ENCODE measurements at places on chromosomes 3 and 15.

DNA sequence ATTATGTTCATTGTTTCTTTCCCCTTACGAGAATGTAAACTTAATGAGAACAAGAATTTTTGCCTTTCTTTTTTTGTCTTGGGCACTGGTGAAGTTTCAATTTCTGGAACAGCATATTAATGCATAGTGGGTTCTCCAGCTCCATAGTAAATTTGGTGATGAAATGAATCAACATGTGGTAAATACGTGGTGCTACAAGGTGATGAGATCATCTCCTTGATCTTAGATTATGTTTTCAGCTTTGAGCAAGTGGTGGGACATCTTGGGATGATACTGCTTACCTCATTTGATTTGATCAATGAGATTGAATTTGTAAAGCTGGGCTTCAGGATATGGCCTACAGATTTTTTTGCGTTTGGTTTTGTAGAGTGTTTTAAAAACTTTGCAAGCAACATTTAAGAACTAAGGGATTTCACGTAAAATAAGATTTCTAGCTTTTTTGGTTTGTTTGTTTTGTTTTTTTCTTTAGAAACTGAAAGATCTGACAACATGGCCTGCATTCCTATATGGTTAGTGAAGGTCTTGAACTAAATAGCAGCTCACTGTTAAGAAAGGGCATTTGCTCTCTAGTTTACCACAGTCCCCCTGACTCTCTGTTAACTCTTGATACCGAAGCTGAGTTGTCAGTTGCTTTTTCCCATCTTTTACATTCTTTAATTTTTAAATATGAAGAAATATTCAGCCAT, 45.6 kb downstream of the FNDC3B start:
- no peak for DNase-seq

DNA sequence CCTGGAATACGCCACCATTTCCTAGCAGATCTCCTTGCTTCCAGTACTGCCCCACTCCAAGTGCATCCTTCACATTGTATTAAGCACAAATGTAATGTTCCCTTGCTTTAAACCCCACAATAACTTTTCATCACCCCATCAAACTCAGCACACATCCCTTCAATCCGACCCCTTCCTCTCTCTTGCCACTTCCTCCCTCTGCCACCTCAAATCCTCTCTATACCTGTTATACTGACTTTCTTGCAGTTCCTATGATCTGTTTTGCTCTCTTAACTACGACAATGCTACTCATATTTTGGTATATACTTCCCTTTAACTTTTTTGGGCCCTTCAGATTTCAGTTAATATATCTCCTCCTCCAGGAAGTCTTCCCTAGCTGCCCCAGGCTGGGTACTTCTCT, 14.1 kb downstream of the PARL start:
- no peak for DNase-seq

DNA sequence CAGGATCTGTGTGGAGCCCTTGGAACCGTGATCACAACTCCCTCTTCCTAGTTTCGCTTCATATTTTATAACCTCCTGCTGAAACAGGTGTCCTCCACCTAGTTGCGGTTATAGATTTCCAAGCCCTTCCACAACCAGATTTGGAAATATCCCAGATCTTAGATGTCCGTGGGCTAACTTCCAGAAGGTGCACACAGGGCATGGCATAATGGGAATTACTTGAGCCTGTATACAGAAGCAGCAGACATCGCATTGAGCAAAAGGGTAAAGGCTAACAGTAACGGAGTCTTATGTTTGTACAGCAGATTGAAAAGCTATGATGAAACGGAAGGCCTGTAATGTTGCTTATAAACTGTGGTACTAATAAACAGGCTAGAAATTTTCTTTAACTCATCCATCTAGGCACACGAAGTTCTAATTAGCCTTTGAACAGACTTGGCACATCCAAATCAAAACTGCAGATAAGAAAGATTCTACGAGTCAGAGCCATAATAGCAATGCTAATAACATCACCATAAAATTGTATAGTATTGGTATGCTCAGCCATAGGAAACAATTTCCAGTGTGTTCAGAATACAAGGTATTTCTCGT, 1.2 kb upstream of the USF3 start:
- DNase-seq, result no peak

DNA sequence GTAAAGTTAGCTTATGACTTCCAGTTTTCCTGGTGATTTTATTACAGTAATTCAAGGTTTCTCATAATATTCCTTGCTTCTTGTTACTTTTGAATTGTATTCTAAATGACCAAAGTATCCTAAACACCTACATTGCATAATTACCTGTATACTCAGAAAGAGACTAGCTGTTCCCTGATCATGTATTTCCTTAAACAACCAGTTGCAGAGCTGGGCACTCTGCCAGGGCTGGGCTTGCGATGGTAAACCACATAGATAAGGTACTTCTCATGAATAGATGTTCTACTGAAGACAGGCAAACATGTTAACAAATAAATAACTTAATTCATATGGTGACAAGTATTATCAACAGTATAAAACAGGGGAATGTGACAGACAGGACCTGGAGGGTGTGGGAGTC, 142.3 kb upstream of the WNT5A start:
- DNase-seq, result no peak

DNA sequence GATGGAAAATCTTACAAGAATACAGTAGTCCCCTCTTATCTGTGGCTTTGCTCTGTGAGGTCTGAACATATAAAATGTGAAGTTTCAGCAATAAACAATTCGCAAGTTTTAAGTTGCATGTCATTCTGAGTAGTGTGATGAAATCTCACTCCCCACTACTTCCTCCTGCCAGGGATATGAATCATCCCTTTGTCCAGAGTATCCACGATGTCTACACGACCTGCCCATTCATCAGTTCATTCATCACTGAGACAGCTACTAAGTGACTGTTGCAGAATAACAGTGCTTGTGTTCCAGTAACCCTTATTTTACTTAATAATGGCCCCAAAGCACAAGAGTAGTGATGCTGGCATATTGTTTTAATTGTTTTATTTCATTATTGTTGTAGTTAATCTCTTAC, 489.2 kb upstream of the UBE2E2 start:
- peak; percentile 90 for DNase-seq

GRCh38 chr3:17315897-17316296, 426.5 kb downstream of the TBC1D5 start:
- DNase-seq, result no peak

DNA sequence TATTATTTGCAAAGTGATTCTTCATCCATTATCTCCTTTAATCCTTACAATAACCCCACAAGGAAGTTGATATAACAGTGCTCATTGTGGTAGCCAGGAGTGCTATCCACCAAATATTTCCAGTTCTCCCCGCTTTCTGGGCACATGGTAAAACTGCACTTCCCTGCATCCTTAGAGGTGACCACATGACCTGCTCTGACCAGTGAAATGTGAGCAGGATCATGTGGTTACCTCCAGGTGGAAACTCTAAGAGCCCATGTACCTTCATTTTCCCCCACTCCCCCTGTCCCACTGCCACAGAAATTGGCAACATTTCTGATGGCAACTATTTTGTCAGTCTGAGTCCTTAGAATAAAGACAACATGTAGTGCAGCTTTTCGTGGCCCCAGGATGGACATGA, 89.7 kb downstream of the MRPL46 start:
- no peak for DNase-seq

DNA sequence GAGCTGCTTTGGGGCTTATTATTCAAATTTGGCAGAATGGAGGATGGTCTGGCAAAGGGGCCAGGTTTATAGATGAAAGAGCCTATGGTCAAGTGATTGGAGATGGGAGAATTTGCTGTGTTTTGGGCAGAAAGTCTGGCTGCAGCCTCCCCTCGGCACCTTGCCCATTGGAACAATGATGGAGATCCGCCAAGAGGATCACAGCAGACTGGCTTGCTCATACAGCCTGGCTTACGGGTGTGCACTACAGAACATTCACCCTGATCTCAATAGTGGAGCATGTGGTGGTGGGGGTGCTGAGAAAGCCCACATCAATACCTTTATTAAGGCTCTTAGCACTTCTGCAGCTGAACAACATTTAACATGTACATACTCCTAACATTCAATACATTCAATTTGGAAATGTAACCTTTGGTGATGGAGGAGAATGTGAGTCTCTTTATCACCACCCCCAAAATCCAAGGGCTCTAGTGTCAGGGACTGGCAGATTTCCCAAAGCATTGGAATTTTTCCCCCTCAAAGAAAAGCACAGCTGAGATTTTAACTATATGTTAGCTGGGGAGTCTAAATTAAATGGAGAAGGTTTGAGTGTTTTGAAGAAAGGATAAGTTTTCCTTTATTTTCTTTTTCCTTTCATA, 118.4 kb upstream of the TMC3 start:
- DNase-seq, result no peak

DNA sequence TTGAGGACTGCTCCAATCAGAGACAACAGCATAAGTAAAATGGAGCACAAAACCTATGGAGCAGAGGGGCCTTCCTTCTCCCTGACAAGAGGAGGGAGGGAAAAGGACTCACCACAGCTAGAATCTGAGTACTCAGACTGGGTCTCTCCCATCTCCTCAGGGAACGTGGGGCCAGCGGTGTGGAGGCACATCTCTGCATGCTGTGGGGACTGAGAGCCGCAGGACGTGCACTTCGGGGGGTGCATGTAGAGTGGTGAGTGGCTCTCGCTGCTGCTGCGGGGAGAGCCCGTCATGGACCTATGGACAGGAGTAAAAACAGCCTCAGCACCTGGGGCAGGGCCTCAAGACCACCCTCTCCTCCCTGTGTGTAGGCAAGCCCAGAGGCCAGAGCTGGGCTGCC, 17.0 kb downstream of the BCL6 start:
- no peak for DNase-seq

- DNase-seq, result no peak
These were observed 4.2 kb upstream of the DGKG start for GRCh38 chr3:186366206-186366605.

DNA sequence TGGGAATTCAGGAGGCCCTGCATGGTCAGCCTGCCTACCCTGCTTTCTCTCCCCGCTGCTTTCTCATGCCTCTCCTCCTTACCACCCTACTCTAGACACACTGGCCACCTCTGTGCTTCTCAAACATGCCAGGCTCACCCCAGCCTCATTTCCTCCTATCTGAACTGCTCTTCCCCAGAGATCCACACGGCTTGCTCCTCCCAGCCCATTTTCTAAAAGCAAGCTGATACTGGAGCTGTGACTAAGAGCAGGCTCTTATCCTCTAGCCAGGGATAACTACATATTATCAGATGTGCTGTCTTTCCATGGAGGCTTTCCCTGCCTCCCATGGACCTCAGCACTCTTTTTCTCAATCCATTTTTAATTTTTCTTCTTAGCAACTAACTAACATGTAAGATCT, 85.9 kb downstream of the BOC start:
- no peak for DNase-seq

- no peak for DNase-seq
These were observed 238.7 kb downstream of the ISL2 start for GRCh38 chr15:76575274-76575673.

- DNase-seq, result no peak
These were observed 519 bp downstream of the LYSMD2 start for GRCh38 chr15:51736751-51737521.

GRCh38 chr3:129582799-129583198, 23.7 kb downstream of the PLXND1 start:
- no peak for DNase-seq

DNA sequence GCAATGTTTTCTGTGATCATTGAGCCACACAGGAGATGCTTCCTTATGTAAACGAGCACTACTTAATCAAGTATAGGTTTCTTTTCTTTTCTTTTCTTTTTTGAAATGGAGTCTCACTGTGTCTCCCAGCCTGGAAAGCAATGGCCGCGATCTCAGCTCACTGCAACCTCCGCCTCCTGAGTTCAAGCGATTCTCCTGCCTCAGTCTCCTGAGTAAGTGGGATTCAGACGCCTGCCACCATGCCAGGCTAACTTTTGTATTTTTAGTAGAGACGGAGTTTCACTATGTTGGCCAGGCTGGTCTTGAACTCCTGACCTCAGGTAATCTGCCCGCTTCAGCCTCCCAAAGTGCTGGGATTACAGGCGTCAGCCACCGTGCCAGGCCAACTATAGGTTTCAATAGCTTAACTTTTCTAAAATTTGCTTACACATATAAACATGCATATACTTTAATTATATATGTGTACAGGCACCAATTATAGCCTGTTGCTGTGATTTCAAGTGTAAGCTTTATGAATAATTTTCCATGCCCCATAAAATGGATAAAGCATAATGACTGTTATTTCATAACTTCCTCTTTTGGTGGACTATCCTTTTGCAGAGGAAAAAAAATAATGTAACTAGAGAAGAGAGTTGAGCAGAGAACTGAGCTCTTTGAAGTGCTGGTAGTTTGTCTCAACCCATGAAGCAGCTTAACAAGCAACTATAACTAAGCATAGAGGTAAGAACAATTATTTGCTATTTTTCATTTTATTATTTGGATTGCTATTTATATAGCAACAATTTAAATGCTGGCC, 24.8 kb upstream of the MBNL1 start:
- peak; percentile 90 for DNase-seq

Data from inflammatory macrophage (primary cell).